Stimulated activated CD4-positive, alpha-beta T cell treated with anti-CD3 and anti-CD28 coated beads, Interleukin-1b, Interleukin-23, amount 100 ng/mL, for 4 hours (primary cell): ENCODE measurements at places on chromosomes 4 and X.

GRCh38 chr4:170853422-170854021 lies 763.8 kb upstream of the AADAT start:
- no peak for DNase-seq

GRCh38 chrX:39144323-39144722 lies 343.1 kb downstream of the MID1IP1 start:
- no peak for DNase-seq

DNA sequence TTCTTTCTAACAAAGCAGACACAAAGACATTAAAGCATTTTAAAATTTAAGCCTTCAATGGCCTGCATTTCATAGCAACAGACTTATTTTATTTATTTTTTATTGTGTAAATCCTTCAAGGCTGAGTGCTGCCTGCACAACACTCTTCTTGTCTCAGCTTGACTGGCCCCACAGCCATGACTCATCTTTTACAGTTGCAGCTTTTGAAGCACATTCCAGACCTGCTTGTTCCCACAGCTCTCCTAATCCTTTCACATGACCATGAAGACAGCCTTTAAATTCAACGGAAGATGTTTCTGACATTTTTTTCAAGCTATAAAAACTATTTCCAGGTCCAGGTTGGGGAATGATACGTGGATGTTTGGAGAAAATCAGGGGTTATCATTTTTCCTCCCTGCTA lies 276.9 kb upstream of the TACR3 start:
- DNase-seq = no peak

- peak; percentile 52 for DNase-seq
Observed at GRCh38 chr4:40924096-40924792, 174.5 kb downstream of the NSUN7 start.

GRCh38 chr4:10028910-10029309 lies 7.6 kb upstream of the SLC2A9 start:
- no peak for DNase-seq

DNA sequence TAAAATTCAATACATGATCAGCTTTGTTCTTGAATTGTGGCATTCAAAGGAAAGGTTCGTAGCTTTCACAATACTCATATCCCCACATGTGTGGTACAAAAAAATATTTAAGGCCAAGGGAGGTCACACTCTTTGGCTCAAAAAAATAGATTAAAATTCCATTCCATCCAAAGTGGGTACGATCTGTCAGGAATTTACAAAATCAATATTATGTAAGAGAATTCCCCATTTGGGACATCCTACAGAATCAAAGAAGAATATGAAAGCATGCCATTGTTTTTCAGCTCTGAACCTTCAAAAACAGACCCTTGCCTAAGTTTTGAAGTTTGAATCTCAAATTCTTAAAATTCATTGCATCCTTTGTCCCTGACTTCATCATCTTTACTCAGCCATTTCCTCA lies 85.8 kb downstream of the MID1 start:
- no peak for DNase-seq

GRCh38 chr4:130197946-130198345 lies 1102.0 kb downstream of the C4orf33 start:
- no peak for DNase-seq

DNA sequence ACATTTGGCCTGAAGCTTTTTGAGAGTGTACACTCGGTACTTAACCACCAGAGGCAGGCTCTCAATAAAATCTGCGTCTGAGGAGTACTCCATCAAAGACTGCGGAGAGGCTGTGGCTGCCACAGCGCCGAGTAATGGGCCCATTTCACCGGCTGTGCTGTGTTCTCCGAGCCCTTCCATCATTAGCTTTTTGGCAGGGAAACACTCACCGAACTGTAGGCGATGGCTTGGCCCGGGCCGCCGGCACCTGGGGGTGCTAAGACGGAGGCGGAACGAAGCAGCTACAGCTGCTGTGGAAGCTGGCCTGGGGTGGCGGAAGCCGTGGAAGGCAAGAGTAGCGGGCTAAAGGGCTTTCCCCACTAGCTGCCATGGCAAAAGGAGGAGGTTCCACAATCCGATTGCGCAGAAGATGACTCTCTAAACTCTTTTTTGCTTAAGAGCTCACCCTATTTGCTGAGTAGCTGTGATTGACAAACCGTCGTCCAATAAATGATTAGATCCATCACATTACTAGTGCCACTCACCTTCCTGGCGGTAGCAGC lies 48.5 kb upstream of the PABPC1L2A start:
- DNase-seq = no peak

DNA sequence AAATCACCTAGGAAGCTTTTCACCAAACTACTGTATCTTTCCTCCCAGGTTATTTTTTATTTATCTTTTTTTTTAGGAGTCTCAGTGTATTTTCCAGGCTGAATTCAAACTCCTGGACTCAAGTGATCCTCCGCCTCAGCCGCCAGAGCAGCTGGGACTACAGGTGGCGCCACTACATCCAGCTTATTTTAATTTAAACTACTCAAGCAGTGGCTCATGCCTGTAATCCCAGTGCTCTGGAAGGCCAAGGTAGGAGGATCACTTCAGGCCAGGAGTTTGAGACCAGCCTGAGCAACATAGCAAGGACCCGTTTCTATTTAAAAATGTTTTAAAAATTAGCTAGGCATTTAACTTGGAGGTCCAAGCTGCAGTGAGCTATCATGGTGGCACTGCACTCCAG lies 37.8 kb downstream of the LEF1 start:
- DNase-seq = no peak

- DNase-seq = no peak
Observed at GRCh38 chrX:19798423-19798822, 89.0 kb downstream of the SH3KBP1 start.

DNA sequence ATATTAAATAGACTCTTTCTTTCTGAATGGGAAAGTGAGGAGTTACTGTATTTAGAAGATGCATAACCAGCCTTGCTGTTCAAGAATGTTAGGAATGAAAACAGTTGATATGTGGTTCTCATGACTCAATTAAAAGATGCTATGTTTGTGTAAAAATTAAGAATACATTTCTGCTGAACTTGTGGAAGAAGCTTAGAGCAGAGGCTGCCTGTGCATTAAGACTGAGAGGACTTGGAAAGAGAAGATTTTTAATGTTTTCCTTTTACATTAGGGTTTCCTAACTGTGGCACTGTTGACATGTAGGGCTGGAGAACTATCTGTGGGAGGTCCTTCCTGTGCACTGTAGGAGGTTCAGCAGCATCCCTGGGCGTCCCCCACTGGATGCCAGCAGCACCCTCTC lies 137.7 kb downstream of the GPR143 start:
- DNase-seq = no peak

- no peak for DNase-seq
Observed at GRCh38 chr4:15077969-15078368, 75.7 kb downstream of the CPEB2 start.

DNA sequence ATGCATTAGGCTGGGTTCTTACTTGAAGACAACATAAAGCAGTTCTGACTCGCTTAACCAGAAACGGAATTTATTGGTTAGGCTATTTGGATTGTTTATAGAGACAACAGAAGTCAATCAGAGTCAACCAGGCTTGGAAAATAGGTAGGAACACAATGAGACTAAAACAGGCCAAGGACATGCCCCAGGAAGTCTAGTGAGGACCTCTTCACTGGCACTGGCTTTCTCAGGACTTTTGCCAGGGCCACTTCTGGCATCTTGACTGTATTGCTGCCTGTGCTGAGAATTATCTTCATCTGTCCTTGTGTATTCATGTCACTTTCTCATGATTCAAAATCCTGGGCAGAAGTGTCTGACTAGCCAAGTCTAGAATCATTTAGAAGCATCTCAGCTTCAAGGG lies 19.6 kb downstream of the PGAM4 start:
- no peak for DNase-seq

GRCh38 chrX:154024271-154024670 lies 4.6 kb upstream of the IRAK1 start:
- no peak for DNase-seq

DNA sequence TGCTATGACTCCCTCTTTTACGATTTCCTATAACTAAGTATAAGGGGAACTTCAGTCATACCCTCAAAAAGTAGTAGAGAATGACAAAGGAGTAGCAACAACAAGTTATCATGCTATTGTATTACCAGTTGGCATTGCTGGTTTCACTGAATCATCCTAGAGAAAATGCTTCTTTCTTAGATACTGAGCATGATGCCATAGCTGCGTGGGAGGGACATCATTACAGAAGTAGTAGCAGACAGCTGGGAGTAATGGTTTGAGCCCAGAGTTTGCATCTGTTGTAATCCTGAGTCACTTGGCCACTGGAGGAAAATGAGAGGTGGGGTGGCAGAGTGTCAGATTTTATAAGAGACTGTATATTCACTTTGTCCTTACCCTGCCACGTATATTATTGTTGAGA lies 38.6 kb downstream of the MTMR1 start:
- no peak for DNase-seq

GRCh38 chrX:21855937-21856415 lies at the start of gene YY2:
Gene YY2 (plus strand): TSS chrX:21855987. CDS start chrX:21856485, 498 bp downstream.
- no peak for DNase-seq

DNA sequence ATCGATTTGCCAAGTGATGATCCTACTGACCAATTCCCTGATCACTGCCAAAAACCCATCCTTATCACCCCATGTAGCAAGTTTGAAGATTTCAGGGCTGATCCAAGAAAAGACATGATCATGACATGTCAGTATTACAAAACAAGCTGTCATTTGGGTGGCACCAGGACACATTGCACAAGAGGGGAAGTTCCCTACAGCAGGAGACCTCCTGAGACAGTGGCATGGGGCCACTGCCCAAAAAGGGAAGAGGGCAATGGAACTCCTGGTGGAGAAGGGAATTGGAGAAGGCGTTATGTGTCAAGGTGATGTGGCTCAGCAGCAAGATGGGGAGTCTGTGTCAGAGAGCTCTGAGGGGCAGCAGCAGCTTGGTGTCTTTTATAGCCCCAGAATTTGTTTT lies 43.4 kb downstream of the ZNF182 start:
- no peak for DNase-seq

DNA sequence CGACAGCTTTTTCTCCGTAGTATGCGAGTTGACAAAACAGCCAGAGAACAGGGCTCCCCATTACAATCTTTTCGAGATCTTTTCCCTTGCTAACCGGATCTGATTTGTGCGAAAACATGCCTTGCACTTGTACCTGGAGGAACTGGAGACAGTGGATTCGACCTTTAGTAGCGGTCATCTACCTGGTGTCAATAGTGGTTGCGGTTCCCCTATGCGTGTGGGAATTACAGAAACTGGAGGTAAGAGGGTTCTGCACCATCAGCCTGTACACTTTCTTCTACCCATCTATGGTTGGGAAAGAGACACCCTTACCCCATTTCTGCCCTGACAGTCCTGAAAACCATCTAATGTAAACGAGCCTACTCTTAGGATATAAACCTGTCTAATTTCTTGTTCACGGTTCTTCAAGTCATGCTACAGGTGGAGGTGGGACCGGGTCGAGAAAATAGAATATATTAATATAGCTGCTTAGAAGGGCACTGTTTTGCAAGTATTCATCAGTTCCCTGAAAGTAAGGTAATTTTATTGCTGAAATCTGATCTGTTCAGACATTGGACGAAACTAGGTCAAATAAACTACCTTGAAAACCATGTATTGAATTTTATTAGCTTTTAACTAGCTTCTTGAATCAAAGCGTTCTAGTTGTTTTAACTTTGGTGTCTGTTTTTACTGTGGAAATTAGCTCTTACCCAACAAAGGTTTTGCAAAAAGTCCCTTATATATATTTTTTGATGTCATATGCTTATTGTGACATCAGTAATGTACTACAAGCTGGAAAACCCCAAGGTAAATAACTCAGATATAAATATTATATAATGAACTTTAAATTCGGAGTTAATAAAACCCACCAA lies 869 bp downstream of the TMEM184C start:
- no peak for DNase-seq

- DNase-seq = no peak
Observed at GRCh38 chrX:65576160-65576559, 41.6 kb upstream of the LAS1L start.

DNA sequence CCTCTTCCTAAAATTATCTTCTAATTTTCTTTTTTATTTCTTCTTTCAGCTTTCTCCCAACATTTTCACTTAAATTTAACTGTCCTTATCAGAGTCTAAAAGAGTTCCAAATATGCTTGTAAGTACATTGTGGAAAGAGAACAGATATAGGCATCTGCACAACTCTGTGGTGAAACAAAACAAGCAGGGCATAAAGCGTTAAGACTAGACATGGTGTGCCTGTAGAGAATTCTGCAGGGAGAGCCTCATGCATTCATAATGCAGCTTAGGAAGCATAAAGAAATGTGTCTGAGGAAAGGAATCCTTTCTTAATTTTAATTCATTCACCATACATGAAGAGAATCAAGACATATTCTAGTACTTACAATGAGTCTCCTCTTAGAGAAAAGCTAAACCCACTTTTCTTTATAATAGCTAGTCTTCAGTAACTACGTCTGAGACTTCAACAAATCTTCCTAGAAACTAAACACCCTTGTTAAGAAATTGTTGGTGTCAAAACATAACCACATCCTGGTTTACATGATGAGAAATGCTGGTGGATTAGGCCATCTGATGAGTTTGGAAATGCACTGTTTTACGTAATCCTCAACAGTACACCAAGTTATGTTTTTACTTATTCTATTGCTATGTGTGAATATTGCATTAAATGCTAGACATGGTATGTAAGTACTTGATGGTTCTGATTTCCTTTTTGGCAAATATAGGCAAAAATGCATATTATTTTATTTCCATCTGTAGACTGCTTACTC lies 307.8 kb upstream of the GIMD1 start:
- no peak for DNase-seq

DNA sequence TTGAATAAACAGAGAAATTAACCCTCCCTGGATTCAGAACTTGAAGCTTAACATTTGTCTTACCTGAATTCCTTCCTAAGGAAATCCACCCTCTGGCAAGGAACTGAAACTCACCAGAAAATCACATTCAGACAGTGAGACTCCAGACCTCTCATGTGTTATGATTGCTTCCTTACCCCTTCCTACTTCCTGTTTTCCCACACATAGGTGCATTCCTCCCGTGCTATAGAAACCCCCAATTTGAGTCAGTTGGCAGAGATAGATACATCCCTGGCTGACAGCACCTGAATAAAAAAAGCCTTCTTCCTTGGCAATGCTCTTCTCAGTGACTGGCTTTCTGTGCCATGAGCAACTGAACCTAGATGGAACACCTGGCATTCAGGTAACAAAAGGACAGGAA lies 157.0 kb upstream of the SMIM31 start:
- no peak for DNase-seq

DNA sequence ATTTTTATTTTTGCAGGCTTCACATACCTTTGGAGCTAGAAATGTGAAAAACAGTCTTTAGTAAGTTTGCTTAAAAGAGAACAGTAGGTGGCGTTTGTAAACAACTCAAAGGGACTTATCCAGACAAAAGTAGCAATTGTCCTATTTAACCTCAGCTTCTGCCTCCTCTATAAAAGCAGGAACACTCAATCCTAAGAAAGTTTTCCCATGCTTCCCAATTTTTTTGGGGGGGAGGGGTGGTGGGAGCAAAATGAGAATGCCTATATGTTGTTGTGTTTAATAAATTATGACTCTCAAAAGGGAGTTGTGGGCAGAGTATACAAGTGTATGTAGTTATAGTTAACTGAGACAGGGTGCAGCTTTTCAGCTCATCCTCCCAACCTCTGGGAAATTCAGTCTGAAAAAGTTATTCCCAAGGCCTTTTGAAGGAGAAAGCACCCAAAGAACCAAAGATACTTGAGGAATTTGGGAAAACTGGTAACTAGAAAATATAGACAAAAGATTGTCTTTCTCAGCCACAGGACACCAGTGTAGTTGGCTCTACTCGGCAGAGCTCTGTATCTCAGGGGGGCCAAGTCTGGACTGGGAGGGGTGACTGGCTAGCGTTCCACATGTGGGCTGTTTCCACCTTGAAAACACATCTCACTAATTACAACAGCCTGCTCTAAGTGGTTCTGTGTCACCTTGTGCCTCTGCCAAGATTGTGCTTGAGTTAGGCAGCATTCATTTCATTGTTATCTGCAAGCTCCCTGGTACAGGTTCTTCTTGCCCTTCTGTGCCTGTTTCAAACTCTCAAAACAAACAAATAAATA lies 2.8 kb downstream of the SFRP2 start:
- DNase-seq = no peak
